GOT3 (cell line): ENCODE measurements at places on chromosomes 3 and 15.

DNA sequence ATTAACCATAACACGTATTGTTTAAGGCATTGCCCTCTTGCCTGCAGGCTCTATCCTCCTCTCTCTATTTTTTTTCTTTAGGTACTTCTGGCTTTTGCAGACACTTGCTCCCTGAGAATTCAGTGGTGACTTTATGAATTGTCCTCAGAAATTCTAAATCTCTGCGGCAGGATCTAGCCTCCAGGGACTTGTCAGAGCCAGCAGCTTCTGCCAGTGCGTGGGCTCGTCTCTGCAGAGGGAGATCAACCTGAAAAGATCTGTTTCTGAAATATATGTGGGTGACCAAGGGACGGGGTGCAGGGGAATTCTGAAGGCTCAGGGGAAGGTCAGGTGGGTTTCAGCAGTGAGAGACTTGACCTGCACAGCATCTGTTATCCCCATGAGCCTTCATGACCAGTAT, 326.1 kb upstream of the LRRFIP2 start:
- DNase-seq: no peak

DNA sequence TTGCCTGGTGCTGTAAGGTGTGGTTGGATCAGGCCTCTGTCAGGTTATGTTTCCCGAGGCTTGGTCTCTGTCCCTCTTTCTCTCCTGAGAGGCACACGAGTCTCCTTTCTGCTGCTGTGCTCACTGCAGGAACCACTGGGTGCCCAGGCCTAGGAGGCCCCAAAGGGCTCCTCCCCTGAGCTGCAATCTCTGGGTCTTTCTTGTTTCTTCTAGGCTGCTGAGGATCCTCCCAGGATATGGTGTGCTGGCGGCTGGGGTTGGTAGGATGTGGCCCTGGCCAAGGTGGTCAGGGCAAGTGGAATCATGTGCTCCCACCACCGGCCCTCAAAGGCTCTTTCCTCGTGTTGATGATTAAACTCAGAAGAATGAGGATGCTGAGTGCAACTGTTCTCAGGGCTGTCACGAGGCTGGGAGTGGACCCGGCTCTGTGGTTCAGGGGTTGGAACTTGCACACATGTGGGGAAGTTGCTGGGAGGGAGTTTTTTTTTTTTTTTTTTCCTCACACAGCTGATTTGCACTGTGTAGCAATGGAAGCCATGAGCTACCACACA, 43.6 kb upstream of the CTSH start:
- DNase-seq: no peak

GRCh38 chr15:45377609-45378148, 665 bp downstream of the GATM start:
- DNase-seq: no peak

DNA sequence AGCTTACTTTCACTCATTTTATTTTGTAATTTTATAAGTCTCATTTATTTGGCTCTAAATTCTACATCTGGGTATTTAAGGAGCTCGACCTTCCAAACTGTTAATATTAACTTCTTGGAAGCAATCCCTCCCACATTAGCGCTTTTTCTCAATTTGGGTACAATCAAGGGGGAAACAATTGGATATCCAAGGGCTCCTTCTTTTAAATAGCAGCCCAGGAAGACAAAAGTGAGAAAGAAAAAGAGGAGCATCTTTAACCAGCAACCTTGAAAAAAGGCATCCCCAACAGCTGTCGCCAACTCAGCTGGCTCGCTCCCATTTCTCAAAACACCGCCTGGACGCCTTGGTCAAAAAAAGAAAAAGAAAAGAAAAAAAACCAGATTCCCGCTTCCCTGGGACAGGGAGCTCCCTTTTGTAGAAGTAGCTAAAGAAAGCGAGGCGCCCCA, 873 bp downstream of the C3orf70 start:
- no peak for DNase-seq

DNA sequence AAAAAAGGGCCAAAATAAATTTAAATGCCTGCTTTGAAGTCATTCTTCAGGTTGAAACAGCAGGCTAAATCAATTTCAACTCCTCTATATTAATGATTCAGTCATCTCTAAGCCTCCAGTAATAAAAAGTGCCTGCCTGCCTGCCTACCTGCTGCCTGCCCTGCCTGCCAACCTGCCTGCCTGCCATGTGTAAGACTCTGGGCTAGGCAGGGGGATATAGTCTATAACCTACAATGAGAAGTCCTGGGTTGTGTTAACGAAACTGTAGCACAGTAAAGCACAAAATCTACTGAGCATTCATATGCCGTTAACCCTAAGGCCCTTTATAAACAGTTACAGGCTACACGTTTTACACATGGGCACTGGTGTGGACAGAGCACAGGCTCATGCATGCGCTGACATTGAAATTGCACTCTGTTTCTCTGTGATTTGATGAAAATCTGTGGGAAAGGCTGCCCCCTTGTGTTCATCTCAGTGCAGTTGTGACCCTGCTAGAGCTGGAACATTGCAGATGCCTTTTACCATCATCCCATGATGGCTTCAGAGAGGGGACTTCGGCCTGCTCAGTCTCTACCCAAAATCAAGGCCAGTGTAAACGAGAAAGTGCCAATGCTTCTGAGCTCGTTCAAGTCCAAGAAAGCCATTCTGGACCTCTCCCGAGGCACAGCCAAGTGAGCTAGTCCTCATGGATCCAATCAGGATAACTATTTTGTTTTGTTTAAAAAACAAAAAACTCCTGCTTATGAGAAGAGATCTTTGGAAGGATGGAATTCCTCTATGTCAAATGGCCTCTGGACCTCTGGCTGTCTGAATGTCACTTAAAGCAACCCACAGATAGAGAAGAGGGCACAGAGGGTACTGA, 64.6 kb downstream of the EFL1 start:
- no peak for DNase-seq

DNA sequence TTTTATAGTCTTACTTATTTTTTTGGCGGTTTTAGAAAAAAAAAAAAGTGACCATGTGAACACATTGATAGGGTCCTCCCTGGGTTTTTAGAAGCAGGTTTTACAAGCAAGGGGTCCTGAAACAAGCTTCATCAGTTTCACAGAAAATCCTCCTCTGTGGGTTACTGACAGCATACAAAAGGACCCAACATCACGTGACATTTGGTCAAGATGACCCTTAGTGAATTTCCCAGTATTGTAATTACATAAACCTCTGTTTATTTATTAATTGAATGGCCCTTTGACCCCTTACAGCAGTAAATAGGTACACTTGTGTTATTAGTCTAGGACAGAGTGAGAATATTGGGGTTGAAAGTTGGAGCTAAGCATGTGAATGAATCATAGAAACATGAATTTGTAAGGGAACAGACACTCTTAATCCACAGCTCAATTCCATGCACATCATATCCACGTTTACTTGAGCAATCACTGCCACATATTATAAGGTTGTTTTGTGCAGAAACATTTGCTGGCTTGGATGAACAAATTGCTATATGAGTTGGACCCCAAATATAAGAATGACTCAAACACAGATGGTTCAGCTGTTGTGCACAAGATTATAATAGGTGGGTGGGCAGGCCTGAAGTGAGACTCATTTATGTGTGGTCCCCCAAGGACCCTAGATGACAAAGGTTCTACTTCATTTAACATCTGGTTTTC, 137.5 kb downstream of the ZNF385D start:
- no peak for DNase-seq
